Mesothelial cell of epicardium (in vitro differentiated cells): ENCODE measurements at places on chromosomes 6 and 20. TPM values are rescaled to one million over a fixed set of nuclear protein-coding genes. Genes with fewer than 3 reads are reported as not detected.

DNA sequence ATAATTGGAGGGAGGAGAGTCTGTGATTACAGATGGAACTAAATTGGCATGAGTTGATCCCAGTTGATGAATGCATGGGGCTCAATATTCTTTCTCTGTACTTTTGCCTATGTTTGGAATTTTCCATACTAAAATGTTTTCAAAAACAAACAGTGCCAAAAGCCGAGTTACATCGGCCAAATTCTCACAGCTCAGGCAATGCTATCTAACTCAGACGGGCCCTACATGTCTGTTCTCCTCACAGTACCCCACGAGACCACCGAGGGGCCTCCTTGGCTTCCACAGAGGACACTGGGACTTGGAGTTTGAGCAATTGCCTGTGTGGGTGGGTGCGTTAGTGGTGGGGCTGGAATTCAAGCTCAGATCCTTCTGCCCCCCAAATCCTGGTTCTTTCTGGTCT is 413.2 kb downstream of the CDH26 start:
- DNase-seq = no peak

DNA sequence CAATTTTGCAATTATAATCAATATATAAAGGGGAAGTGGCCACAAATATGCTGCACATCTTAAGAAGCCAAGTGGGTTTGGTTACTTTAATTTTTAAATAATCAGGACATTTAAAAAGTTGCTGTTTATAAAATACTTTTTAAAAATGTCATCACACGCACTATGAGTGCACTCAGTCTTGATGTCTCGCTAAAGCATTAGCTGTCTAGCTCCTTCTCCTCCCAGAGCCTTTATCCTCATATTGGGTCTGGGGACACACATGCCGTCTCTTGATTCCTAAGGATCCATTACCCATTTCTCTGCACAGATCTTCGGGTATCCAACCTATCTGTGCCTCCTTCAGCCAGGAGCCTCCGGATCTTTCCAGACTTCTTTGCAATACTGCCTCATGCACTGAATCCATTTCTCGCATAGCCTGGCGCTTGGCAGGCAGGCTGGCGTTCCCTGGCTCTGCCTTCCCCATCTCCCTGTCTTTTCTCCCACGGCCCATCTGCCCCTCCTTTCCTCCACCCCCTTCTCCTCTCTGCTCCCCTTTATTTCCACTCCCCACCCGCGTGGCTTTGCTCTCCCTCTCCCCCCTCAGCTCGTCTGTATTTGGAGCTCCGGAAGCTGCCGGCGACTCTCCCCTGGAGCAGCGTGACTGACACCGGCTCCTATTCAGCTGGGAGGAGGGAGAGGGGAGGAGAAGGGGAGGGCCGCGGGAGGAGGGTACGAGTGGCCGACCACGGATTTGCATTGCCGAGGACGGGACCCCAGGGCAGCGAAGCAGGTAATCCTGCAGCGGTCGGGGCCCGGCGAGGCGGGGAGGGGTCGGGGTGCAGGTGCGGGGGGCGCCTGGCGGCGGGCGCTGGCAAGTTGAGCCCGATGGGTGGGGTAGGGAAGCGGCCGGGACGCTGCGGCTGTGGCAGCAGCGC is at the start of gene CAP2:
Gene CAP2, plus strand, starts transcription at position 618 of the 914 bp plus-strand sequence. CDS start 27,961 bp downstream, outside the sequence.
- peak; percentile 48 for DNase-seq

DNA sequence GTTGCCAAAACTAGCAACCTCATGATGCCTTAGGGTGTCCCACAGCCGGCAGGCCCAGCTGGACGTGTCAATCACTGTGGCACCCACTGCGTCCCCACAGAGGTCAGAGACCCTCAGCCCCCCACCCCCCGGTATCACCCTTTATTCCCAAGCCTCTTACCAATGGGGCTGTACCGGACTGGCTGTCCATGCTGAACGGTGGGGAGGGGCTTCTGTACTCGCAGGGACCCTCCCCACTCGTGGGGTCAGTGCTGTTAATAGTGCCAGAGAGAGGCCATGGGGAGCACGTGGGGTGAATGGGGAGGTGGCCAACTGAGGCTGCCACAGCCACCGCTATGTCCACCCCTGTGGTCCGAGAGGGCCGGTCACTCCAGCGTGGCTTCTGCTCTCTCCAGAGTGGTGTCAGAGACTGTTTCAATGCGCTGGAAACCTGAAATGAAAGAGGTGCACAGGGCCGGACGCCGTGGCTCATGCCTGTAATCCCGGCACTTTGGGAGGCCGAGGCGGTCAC is 68.6 kb downstream of the THBS2 start:
- DNase-seq = no peak

DNA sequence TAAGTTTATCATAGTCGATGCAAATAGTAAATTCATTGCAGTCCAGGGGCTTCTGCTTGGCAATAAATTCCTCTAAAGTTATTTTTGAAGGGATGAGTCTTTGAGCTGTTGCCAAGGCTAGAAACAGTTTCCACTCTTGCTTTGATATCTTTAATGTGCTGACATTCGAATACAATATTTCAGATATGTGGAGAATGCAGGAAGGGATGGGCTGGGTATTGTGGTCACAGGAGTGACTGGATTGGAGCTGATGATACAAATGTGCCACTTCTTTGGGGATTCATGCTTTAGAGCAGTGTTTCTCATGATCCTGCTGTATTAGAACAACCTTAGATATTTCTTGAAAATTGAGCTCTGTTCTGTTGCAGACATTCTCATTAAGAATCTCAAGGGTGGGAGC is 139.0 kb downstream of the PRDM13 start:
- no peak for DNase-seq

DNA sequence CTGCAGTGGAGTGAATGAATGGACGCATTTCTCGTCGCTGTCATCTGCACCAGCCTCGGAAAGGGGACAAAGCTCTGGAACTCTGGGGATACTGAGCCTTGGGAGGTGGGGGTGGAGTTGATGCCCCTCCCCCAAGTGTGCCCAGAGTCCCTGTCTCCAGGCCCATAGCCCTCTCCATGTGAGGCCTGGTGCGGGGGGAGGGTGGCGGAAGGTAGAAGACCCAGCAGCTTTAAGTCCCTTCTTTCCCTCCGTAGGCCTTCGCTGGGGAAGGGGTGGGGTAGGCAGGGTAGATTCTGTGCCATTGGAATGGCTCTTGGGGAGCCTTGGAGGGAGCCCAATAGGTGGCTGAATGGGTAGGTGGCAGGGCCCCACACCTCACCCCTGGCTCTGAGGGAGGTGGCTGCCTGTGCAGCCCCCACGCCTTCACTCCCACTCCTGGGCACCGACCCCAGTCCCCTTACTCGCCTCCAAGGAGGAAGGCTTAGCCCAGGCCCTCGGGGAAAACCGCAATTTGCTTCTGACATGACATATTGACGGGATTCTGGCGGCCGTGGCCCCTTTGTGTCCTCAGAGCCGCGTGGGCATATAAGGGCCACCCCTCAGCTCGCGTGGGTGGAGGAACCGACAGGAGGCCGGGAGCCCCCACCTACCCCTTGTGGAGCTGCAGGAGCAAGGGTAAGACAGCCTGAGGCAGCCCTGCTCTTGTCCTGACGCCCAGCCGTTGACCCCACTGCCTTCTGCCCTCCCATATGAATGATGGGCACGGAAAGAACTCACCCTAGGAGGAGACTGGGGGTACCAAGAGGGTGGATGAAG is at the start of gene BPIFB3:
Gene BPIFB3, plus strand, starts transcription at position 613 of the 816 bp plus-strand sequence. CDS start 1,533 bp downstream, outside the sequence.
- no peak for DNase-seq

DNA sequence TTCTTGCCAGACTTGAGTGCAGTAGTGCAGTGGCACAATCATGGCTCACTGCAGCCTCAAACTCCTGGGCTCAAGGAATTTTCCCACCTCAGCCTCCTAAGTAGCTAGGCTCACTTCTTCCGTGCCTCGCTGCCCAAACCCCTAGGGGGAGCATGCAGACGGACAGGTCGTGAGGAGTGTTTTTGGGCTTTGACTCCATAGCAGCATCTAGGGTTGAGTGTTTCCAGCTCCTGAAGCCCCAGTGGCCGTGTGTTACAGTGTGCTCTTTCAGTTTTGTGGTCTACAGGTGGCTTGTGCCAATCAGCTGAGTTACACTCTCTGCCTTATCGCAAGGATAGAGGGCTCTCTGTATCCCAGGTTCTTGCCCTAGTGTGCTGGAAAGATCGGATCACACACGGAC is 33.4 kb downstream of the NCOA3 start:
- DNase-seq = no peak

- DNase-seq = no peak
Observed at GRCh38 chr6:136524936-136525413, 25.2 kb downstream of the MAP7 start.

DNA sequence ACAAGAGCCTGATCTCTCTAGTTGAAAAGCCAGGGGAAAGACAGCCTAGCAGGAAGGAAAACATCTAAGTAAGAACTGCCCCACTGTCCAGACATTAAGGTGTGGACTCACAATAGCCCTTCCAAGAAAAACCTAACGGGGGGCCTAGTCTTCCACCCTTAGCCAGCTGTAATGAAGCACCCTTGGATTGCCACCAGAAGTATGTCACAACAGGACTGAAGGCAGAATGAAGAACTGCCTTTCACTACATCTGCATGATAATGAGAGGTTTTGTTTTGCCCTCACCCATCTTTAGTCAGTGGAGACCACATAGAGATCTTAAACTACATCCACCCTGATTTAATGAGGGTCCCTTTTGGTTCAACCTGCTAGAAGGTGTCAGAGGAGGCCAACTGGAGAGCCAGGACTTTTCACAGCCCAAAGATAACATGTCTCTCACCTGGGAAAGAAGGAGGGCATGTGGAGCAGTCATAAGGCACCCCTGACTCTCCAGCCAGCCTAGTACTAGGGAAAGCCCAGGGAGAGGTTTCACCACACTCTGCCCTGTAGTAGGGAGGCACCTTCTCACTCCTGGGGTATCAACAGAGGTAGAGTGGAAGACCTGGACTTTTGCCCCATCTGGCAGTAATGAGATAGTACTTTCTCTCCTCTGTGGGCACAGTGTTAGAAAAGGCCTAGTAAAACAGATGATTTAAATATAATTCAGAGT is 1017.4 kb upstream of the MANEA start:
- DNase-seq = no peak

DNA sequence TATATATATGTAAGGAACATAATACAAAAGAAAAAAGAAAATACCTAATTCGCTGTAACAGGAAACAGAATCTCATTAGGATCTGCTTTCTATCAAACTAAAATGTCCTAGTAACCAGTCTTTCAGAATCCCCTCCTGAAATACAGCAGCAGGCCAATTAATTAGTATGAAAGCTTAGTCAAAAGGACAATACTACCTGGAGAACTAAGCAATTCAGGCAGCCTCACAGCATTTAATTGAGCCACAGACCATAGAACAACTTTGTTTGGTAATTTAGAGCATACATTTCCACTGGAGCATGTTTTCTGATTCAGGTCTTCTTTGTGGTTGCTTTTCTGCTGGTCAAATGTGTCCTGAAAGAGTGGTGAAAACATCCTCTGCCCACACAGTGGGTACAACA is 516.0 kb downstream of the LMBRD1 start:
- no peak for DNase-seq

- peak; percentile 54 for DNase-seq
Observed at GRCh38 chr6:75283907-75284631, 523 bp downstream of the TMEM30A start.

The STK35 gene
- 31.0 to 31.9 TPM (median 31.6 TPM) in 3 replicates for total RNA-seq

The WFDC12 gene
- total RNA-seq = not detected in 3 replicates
